ENCODE measurements at places on chromosomes 2 and 18.
A peak's percentile ranks its signal among the peaks of the same experiment; 100 is the strongest.

- DNase-seq: no peak
Observed at GRCh38 chr18:39776766-39777165, 2178.3 kb upstream of the PIK3C3 start.

DNA sequence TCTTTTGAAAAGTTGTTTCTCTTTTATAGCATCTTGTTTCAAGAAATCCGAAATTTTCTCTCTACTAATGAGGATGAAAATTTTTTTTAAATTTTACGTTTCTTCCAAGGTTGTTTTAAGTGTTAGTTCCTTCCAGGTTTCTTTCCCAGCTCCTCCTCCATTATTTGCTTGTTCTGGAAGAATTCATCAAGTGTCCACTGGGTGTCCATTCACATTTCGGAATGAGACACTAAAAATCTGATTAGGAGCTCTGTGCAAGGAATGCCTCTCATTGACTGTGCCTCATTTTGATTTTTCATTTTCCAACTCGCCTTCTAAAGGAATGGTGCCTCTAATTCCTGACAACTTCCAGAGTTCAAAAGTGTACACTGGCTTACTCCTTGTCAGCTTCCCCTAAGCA lies 6.1 kb downstream of the SP100 start:
- no peak for DNase-seq

GRCh38 chr2:101983486-101983885 lies 8.3 kb upstream of the IL1R2 start:
- no peak for DNase-seq

DNA sequence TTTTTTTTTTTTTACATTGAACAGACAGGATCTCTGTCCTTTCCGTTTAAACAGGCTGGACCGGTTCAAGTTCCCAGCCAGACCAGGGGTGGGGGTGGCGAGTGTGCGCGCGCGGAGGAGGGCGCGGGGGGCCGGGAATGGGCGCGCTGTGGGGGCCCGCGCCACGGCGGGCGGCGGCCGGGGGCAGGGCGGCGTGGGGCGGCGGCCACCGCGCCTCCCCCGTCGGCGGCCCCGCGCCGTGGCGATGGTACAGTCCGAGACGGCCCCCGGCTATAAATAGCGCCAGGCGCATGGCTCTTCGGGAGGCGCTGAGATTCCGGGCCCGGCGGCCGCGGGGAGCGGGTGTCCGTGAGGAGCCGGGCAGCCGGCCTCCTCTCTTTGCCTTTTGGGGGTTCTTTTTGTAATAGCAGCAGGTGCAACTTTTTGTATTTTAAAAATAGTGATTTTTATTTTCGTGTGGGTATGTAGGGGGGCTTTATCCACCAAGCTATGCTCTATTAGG lies 430 bp upstream of the CELF4 start:
- peak; percentile 71 for DNase-seq

GRCh38 chr2:22499082-22499839 lies 885.7 kb upstream of the KLHL29 start:
- DNase-seq: no peak

DNA sequence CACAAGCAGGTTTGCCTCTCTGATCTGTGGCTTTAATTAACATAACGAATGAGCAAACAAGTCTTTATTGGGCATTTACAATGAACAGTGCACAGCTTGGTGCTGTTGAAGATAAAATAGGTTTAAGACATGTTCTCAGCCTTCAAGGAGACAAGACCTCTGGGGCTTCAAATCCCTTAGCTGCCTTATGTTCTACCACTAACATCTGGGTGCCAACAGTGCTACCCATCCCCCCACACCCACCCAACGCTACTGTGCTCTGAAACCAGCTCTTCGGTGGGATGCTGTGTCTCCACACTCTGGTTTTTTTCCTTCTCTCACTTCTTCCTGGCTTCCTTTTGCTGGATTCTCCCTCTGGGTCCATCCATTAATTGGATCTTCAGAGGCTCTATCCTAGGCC lies 14.1 kb upstream of the B3GNT2 start:
- no peak for DNase-seq

DNA sequence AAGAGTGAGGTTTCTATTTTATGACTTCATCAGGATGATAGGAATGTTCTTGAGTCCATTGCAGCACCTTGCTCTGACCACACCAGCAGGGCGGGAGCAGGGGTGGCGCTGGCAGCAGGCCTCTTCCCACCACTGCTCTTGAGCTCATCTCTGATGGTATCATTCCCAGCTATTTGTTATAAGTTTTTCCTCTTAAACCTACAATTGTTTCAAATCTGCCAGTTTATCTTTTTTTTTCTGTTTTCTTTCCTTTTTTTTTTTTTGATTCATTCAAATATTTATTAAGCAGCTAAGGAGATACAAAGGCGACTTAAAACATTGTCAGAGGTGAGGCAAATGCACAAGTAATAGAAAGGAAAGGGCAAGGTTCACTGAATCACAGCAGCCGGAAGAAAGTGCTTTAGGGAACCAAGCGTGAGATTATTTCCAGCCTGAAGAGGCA lies 28.7 kb downstream of the NIFK start:
- DNase-seq: peak; percentile 77

DNA sequence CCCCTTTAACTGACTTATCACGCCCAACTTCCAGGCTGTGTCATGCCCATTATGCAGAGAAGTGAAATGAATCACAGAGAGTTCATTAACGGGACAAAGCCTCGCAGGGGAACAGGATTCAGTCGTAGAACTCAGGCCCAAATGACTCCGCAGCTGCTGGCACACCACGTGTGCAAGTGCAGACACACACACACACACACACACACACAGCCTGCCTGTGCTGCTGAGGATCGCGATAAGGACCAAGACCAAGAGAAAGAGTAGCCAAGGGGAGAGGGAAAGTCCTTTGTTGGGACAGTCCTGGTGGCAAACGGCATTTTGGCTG lies 90.0 kb upstream of the TAF1B start:
- DNase-seq: peak; percentile 76

DNA sequence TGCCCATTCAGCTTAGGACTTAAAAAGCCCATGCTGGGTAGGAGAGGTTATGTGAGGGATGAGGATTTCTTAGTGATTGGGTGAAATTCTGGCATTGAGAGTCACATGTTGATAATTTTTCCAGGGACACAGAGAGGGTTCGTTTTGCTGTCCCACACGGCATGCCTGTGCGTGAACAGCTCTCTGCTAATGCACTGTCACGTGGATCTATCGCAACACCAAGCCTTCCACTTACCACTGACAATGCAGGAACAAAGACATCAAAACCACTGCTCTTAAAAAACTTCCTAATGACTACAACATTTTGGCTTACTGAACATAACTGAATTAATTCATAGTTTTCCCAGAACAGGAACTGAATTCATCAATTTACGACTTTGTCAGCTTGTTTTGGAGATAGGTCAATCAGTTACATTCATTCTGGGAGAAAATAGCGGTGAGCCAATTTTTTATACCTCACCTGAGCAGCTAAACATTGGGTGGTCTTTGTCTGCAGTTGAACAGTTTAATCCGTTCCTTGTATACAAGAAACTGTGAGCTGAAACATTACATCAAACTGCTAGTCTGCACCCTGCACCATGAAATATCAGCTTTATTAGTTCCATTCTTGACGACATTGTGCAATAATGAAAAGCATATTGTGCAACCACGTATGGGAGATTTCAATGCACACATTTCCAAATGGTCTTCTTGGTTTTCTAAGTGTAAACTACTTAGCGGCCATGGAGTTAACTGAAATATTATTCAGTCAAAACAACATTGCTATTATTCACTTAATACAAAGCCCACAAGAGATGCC lies 127.1 kb downstream of the LPIN1 start:
- peak; percentile 1 for DNase-seq

GRCh38 chr2:86186431-86186830 lies 8.8 kb downstream of the IMMT start:
- DNase-seq: no peak

DNA sequence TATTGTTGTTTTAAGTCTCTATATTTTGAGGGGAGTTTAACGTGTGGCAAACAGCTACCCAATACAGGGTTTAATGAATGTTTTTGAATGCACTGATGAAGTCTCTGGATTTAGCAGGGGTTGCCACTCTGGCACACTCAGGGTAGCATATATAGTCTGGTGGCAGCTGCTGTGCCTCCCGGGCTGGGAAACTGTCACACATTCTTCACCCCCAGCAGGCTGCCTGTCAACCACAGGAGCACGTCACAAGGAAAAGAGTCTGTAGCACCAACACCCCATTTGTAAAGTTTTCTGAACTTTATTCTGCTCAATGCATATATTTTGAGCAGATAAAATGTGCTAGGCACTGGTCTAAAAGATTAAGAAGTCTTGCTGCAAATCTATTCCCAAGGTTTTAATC lies 39.3 kb downstream of the NGEF start:
- DNase-seq: no peak

DNA sequence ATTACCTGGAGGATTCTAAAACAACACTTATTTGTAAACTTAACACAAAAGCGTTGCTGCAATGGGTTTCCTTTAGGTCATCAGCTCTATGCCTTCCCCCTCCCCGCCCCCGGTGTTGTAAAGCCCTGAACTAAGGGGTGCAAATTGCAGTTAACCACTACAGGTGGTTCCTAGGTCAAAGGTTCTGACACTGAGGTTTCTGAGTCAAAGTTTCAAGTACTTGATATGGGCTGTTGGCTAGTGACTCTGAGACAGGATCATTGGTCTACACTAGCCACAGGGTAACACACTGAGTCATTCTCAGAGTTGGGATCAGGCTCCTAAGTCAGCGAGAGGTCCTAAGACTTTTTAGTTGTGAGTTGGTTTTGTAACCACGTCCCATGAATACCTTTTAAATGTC lies 15.4 kb downstream of the IL1B start:
- no peak for DNase-seq

- peak; percentile 33 for DNase-seq
Observed at GRCh38 chr2:85951351-85952067, 62.7 kb upstream of the ST3GAL5 start.

DNA sequence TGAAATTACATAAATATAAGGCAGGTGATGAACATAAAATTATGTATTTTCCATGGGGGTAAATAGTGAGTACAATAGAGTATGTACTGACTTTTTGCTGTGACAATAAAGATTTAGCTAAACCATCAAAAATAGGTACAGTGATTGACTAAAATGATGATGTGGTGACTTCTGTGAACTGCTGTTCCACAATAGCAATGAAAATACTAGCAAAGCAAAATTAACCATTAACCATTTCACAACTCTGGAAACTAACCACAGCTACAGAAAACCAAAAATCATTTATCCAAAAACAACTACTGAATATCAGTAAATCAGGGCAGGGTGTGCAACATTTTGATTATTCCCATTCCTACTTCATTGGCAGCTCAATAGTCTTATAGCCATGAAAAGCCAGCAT lies 161.4 kb upstream of the GYPC start:
- DNase-seq: no peak

- no peak for DNase-seq
Observed at GRCh38 chr2:140454717-140455116, 1674.5 kb upstream of the NXPH2 start.

GRCh38 chr2:121282800-121283385 lies 2.1 kb downstream of the TFCP2L1 start:
- DNase-seq: no peak

DNA sequence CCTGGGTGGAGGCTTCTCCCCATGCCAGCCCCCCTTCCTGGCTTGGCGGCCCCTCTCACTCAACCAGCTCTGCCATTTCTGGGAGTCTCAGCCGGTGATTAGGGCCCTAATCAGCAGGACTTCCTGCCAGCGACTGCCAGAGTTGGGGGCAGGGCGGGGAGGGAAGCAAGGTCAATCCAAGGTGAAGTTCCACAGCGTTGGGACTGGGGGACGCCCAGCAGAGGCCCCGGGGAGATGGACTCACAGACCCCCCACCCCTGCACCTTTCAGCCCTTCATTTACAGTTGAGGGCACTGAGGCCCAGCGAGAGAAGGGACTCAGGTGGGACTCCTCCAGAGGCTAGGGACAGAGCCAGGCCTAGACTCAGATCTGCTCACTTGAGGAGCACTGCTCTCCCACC lies 65.3 kb downstream of the TNS1 start:
- DNase-seq: no peak

DNA sequence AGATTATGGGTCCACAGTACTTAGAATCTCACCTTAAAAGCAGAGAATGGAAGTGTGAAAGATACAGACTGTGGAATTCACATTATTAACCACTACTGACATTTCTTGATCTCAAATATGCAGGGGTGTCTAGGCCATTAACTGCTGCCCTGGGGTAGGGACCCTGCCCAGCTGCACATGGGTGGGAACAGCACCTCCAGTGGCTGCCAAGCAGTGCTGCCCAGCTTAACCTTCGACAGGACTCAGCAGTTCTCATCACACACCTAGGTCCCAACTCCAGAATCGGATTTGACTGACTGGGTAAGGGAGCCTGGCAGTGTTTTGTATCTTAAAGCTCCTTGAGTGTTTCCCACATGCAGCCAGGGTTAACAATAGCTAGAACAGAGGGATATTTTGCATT lies 14.9 kb downstream of the ERFE start:
- peak; percentile 40 for DNase-seq

DNA sequence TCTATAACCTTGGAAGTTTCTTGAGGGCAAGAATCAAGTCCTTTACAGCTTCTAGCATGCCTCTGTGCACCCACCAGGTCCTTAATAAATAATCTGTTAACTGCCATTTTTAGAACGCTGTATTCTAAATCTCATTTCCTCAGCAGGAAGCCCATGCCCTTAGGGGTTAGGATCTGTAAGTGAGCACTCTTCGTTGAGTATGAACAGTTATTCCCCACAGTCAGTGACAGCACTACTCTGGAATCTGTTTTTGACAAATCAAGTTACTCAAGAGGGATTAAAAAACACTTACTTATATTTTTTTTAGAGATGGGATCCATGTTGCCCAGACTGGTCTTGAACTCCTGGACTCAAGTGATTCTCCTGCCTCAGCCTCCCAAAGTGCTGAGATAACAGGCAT lies 14.6 kb downstream of the PAIP2B start:
- DNase-seq: no peak

DNA sequence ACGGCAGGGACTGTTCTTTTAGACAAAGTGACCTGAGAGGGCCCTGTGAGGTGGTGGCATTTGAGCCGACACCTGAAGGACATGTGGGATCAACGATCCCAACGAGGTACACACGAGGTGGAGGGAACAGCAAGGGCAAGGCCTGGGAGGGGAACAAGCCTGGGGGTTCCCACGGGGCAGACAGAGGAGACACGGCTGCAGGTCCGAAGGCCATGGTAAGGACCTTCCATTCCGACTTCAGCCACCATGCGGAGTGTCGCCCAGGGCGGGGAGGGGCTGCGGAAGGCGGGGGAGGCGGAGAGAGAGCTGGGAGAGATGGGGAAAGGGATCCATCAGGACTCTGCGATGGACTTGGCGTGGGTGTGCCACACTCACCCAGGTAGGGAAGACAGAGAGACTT lies 151.8 kb downstream of the HDAC4 start:
- DNase-seq: peak; percentile 41

GRCh38 chr2:197846777-197847176 lies 42.4 kb downstream of the PLCL1 start:
- no peak for DNase-seq

GRCh38 chr2:177797808-177798207 lies 274.8 kb downstream of the PDE11A start:
- DNase-seq: no peak

All from islet precursor cell (in vitro differentiated cells).